ENCODE measurements at places on chromosomes 2 and 18. TPM values are rescaled to one million over a fixed set of nuclear protein-coding genes. Genes with fewer than 3 reads are reported as not detected.

The SIGLEC15 gene
- 3.5 TPM for total RNA-seq

DNA sequence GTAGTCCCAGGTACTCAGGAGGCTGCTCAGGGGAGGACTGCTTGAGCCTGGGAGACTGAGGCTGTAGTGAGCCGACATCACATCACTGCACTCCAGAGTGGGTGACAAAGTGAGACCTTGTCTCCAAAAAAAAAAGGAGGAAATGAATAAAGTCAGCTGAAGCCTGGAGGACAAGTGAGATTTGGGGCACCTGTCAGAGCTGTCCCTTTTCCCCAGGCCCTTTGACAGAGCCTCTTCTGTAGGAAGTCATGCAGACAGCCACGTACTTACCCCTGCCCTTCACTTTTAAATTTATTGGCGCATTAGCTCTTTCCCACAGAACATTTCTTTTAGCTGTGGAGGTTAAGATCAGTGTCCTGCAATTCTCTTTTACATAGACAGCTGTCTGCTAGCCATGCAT is 151.0 kb upstream of the DNMT3A start:
- DNase-seq = no peak

DNA sequence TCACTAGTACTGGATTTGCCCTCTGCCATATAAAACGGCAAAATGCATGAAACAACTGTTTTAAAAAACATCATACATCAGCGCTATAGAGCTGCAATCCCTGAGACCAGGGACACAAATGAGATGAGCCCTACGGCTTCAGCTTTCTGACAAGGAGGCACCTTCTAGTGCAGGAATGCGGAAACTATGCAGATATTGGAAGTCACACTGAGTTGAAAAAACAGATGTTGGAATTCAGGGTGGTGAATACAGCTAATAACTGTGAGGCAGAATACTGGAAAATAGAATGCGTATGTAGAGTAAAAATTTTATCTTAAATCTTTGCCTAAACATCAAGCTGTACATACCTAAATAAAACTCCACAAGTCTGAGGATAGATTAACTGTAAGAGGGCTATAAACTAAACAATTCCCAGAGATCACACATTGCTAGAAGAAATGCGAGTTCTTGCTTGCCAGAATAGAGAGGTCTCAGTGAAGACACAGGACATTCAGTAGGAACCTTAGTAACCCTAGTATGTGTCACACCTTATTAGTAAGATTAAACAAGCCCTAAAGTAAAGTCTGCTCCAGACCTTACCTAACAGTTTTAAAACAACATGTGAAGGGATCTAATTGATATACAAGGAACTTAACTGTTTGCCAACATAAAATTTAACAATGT is 541.4 kb upstream of the DDX18 start:
- no peak for DNase-seq

GRCh38 chr2:144281476-144281875 is 238.4 kb downstream of the ZEB2 start:
- DNase-seq = no peak

- DNase-seq = no peak
Observed at GRCh38 chr2:106272216-106272807, 78.2 kb upstream of the UXS1 start.
